ENCODE measurements at places on chromosomes 12 and 14. TPM values are rescaled to one million over a fixed set of nuclear protein-coding genes. Genes with fewer than 3 reads are reported as not detected.

The NEDD8 gene
- 140 TPM for total RNA-seq

The RTN1 gene
- 24.8 TPM for total RNA-seq

The KLRG1 gene
- 3.7 TPM for total RNA-seq

The FAIM2 gene
- total RNA-seq: 19.4 TPM

The ADIPOR2 gene
- total RNA-seq: 54.0 TPM

The NOS1 gene
- 9.6 TPM for total RNA-seq

The SLC6A13 gene
- not detected for total RNA-seq

DNA sequence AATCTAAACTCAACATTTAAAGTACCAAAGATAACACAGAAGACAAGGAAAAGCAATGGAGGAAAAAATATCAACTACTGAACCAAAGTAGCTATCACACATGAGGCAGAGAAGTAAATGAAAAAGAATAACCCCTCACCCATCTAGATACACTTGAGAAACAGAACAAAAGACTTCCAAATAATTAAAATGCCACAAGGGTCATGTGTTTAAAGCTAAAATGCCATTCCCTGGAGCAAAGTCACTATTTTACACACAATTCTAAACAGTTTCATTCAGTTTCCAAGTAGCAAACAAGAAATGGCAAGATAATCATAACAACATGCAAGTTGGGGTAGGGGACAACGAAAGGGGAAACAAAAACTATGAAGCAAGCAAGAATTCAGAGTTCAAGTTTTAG is 12.0 kb downstream of the OSBPL8 start:
- DNase-seq: no peak

- peak; percentile 87 for DNase-seq
Measured at GRCh38 chr14:103067231-103067954, 10.0 kb upstream of the CDC42BPB start.

DNA sequence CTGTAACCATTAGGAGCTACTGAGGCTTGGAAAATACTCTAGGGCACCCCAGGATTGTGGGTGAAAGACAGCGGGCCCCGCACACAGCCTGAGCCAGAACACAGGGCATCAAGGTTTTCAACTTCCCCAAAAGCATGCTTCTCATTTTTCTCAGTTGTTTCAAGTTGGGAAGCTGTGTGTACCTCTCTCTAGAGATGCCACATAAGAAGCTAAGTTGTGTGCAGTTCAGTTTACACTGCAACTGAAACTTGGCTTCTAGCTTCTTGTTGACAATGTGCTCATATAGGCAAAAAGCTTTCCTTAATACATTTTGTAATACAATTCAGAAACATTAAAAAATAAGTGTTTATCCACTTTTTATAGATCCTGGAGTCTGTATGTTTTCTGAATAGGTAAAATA is 88.1 kb upstream of the PTPRR start:
- DNase-seq: no peak

DNA sequence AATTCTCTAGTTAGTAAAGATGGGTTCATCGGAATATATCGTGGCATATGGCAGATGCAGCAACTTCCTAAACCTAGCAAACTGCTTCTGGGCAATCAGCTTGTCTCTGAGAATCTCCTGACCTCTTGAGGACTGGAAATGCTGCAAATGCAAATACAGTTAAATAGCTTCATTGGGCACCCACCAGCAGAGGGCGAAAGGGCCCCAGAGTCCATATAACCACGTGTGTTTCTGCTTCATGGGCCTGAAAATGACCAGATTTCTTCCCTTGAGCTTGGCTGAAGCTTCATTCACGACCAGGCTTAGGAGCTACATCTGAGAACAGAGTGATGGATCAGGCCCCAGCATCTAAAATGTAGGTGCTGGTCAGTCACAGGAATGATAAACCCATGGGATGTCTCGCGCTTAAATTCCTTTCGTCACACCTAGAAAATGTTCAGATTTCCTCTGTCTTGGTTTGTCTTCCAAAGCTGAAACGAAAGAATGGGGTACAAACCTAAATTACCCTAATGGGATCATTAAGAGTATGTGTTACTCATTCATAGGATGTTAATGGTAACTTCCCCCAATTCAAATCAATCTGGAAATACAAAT is 1482.5 kb upstream of the TMEM132C start:
- no peak for DNase-seq

DNA sequence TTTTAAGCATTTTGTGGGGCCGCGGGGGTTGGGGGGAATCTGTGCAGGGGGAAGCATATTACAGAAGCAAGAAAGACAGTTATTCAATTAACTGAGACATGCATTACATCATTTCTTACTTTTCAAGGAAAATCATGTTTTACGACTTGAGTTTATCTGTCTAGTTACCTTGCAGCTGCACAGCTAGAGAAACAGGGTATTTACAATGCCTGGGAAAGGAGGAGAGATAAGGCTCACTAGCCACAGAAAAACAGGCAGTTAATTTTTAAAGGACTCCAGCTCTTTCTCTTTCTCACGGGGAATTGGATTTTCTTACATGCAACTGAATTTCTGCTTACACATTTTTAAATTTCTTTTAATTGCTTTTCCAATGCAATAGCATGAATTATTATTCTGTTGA is 22.2 kb downstream of the FCF1 start:
- no peak for DNase-seq

DNA sequence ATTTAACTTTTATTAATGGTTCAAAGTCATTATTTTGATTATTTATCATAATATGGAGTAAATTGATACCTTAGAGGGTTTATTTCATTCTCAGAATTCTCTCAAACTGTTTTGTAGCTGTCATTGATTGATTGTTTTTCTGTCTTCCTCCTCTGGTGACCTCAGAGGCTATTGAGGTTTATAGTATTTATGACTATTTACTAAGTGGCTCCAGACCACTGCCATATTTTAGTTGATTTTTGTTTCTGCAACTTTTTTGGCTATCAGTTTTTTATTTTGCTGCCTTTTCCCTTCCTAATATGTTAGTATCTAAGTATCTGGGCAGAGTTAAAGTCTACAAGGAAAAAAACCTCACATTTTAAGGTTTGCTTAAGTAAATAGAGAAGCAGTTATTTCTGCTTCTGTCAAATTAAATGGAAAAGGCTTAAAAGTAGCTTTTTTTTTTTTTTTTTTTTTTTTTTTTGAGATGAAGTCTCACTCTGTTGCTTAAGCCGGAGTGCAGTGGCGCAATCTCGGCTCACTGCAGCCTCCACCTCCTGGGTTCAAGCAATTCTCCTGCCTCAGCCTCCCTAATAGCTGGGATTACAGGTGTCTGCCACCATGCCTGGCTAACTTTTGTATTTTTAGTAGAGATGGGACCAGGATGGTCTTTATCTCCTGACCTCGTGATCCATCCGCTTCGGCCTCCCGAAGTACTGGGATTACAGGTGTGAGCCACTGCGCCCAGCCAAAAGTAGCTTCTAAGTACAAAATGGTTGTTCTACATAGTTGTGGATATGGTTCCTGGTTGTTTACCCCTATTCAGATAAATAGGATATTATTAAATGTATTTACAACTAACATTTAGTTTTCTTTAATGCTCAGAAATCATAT is 8.2 kb downstream of the MDM2 start:
- no peak for DNase-seq

DNA sequence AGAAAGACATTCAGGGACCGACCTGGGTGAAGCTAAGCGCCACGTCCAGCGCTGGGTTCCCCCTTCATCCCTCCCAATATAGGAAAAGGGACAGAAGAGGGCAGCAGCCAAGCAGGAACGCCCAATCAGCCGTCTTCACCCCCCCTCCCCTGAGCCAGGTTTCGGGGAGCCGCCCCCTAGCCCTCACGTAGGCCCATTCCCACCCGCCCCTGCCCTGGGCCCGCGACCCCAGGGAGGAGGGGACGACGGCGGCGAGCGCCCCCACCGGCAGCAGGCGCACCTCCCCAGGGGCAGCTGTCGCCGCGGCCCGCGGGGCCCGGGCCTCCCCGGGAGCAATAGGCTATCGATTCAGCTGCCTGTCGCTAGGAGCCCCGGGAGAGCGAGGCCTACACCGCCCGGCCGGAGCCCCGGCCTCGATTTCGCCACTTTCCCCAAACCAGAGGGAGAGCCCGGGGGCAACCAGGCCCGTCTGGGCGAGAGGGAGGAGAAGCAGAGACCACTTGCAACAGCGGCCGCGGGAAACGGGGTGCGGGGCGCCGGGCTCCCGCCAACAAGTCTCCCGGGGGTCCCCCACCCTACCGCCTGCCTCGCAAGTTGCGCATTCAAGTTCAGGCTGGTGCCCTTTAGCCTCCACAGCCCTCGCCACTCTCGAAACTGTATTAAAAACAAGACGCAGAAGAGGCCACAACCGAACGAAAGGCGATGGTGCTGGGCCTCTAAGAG is 1.3 kb downstream of the DCAF5 start:
- DNase-seq: no peak

GRCh38 chr12:8639936-8640335 is 22.7 kb downstream of the MFAP5 start:
- DNase-seq: no peak

DNA sequence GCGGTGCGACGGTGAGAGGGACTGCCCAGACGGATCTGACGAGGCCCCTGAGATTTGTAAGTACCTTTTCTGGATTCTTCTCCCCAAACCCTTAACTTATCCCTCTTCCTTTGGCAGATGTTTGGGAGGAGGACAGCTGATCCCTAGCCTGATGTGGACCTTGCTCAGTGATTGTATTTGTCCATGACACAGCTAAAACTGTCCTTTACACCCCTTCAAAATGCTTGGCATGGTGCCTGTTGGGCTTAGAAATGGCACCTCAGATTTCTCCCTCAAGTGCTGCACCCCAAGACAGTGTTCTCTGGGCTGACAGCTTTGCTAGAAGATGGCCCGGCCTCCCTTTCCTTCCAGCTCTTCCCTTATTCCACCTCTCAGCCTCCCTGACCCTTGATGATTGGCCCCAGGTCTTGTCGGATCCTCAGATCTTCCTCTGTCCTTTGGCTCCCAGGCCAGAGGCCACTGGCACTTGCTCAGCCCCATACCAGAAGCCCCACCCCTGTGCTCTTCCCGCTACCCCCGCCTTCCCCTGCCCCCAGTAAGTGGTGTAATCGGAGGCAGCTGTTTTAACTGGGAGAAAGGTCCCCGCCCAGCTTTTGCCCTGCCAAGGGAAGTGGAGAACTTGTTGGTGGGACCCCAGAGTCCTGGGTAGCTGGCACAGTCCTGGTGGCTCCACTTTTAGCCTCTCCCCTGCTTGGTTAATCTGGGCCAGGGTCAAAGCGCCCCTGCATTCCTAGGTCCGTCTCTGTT is 8.7 kb downstream of the LRP1-AS start:
- no peak for DNase-seq

DNA sequence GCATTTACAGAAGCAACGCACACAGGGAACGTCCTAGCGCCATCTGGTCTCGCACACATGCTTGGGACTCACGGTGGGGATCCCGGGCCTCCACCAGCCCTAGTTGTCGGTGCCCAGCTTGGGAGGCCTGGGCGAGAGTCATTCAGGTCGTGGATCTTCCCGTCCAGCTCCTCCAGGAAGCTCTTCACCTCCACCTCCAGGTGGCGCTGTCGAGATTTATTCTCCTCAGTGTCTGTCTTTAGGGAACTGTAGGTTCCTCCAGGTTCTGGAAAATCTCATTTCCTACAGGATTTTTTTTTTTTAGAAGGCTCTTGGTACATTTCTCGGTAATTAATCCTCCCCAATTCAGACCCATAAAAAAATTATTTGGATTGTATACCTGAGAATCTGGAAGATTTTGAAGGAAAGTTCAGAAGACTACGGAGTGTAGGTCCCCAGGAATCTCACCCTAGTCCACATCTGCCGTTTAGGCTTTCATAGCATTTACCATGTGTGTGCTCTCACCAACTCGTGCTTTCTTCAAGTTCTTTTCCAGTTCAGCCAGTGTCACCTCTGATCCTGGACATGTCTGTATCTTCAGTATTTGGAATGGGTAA is 910.0 kb downstream of the TMEM121 start:
- no peak for DNase-seq

- no peak for DNase-seq
Measured at GRCh38 chr12:82124711-82125380, 233.3 kb downstream of the CCDC59 start.

DNA sequence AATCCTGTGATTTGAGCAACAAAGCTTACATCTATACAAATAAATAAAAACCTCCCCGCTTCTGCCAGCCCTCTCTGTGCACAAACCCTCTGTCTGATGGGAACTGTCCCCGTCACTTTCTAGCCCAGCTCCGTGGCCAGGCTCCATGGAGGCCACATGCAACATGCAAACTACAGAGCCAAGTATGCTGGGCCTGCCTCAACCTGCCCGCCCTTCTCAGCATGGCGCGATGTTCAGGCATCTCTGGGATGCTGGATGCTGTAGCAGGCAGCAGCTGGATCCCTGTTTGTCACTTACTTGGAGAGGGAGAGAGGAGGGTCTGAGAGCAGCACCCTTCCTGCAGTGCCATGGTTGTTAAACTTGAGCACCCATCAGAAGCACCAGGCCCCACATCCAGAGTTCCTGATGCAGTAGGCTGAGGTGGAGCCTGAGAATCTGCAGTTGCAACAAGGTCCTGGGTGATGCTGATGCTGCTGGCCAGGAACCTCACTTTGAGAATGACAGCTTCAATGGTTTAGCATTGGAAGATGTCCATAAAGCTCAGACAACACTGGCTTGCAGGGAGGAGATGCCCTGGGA is 32.4 kb downstream of the CLMN start:
- no peak for DNase-seq

- no peak for DNase-seq
Measured at GRCh38 chr14:104929268-104930230, 4.9 kb downstream of the PLD4 start.
